ENCODE measurements at places on chromosomes 2 and 18.

GRCh38 chr2:215811409-215812345 is 201.7 kb downstream of the MREG start:
- DNase-seq = no peak

- DNase-seq = no peak
These were observed 9.5 kb upstream of the FAM110C start for GRCh38 chr2:55587-56448.

- DNase-seq = no peak
These were observed 818 bp upstream of the CCDC141 start for GRCh38 chr2:179050755-179051154.

DNA sequence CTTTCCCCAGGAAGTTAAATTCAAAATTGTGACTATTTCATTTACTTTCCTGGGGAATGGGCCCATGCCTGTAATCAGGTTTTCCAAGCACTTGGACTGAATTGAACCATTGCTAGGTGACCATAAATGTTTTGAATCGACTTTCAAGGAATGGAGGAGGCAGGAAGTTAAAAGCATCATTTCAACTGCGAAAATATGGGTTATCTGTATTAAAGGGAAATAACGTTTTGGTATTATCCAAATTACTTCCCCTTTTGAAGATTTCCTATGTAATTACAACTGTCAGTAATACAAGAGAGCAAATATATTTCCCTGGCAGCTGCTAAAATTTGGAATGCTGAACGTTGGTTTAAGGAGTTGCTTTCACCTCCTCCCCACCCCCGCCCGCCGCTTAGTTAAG is 19.0 kb downstream of the PNO1 start:
- no peak for DNase-seq

DNA sequence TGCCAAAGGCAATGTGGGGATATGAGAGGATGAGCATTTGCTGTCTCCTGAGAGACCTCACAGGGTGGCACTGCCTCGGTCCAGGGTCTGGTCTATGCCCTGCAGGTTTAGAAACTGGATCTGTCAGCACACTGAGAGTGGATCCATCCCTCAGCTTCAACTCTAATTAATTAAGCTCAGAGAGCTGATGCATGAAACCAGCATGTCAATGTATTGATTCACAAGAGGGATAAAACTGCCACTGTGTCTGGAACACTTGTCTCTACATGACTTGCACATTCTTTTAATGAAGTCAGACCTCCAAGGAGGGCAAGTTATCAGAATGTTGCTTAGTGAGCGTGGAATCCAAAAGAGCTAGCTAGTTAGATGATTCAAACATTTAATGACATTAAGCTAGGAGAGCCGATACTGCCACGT is 22.5 kb upstream of the POLE4 start:
- no peak for DNase-seq

- DNase-seq = no peak
These were observed 380.4 kb downstream of the CLIP4 start for GRCh38 chr2:29495536-29496060.

- no peak for DNase-seq
These were observed 89.5 kb downstream of the SOX11 start for GRCh38 chr2:5781679-5782078.

DNA sequence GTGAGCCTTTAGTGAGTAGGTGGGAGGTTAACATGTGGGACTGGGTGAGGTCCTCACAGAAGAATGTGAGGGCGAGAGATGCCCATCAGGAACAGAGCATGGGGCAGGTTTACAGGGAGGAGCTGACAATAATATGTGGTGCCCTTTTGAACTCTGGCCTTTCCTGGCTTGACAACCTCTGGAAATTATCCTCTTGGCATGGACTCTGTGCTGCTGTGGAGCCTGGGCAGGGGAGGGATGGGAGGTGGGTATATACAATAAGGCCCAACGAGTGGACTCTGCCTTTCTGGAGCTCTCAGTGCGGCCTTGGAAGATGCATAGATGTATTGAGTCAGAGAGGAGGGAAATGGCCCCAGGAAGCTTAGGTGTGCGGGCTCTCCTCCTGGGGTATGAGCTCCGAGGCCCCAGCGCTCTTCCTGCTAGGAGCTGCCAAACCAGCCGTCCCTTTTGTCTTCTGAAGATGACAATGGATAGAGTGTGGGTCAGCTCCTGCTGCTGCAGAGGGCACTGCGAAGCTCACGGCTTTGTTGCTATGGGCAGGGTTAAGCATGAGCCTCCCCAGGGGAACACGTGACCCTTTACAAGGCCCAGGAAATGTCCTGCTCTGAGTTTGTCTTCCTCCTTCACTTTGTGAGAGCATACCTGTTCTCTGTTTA is 8.7 kb upstream of the PSD4 start:
- no peak for DNase-seq

DNA sequence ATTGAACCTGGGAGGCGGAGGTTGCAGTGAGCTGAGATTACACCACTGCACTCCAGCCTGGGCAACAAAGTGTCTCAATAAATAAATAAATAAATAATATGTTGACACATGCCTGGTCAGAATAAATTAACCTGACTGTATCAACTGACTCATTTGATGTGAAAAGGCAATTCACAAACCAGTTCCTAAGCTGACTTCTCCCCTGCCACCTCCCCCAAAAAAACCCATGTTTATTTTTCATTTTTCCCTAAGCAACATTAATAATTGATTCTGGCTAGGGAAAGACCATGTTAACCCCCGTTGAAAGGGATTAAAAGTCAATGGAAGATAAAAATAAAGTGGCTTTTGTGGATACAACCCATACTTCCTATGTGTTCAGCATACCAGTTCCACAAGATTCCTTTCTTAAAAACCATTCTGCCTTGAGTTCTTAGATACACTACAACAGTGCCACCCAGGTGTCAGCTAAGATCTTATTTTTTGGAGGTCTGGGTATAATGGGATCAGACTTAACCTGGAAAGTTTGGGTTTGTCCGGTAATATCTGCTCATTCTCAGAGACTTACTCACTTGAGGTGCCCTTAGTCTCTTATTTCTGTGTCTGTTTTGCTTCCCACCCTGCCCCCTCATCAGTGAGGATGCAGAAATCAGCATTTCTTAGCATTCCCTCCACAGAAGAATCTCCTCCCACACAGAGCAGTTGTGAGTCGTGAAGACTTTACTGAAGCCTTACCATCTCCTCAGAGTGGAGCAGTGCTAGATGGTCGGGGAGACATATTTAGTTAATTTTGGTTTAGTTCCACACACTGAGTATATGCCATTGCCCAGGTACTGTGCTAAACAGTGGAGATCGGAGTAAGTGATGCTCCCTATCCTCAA is 10.1 kb upstream of the MCFD2 start:
- DNase-seq = no peak

DNA sequence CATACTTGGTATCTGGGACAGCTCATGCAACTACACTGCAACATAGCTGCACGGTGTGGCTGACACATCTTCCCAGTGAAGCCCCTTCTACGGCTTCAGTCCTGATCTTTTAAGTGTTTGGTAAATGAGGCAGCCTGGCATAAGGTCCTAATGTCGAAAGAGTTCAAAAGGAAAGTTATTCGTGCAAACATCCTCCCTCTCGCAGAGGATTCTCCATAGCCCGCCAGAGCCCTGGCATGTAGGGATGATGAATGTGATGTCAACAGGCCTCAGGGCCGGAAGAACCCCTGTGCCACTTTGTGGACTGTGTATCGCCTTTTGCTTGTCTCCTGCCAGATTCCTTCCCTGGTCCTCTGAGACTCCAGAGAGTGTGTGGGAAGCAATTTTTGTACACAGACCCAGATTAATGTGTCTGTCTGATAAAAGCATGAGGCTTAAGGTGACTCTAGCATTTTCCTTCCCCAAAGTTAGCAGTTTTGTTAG is 88.5 kb downstream of the SOCS6 start:
- DNase-seq = no peak

- no peak for DNase-seq
These were observed 3.7 kb downstream of the FAM98A start for GRCh38 chr2:33595385-33595784.

- DNase-seq = no peak
These were observed 12.0 kb upstream of the ZCCHC2 start for GRCh38 chr18:62510789-62511188.

DNA sequence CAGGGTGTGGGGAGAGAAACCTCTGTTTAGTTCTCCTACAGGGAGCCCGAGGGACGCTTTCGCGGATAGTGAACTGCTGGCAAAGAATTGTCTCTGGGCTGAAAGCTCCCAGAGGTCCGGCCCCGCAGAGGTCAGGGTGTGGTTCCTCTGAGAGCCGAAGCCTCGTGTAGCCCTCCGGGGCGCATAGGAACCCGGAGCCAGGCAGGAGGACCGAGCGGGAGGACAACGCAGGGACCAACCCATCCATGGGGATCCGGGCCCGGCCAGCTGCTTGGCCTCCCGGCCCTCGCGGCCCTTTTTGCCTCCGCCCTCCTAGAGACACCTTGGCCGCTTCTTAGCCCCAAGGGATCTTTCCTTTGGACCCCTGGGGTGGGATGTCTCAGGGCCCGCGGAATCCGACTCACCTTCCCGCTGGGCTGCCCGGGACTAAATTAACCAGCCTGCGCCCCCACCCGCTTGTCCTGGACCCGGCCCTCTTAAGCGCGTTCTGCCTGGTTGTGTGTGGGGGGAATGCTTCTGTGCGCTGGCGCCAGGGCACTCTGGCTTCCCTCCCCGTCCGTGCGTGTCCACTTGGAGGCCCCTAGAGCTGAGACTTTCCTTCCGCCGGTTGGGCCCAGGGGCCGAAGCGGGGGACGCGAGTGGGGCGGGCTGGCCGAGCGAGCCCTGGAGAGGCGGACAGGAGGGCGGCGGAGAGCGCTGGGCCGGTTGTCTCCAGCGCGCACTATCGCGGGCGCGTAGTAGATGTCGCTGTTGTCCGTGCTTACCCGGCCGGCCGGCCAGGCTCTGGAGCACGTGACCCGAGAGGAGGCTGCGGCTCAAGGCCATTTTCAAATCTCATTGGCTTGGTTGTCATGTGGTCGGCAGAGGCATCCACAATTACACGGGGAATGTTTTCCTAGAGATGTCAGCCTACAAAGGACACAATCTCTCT is at the start of gene HOXD10:
TSS of gene HOXD10 (plus strand) at position 896 of the 931 bp plus-strand sequence. CDS start 56 bp downstream, outside the sequence.
- DNase-seq = no peak

GRCh38 chr2:185284696-185285095 is 453.9 kb upstream of the FSIP2 start:
- no peak for DNase-seq

GRCh38 chr2:227783404-227784138 is 30.1 kb upstream of the CCL20 start:
- DNase-seq = no peak

DNA sequence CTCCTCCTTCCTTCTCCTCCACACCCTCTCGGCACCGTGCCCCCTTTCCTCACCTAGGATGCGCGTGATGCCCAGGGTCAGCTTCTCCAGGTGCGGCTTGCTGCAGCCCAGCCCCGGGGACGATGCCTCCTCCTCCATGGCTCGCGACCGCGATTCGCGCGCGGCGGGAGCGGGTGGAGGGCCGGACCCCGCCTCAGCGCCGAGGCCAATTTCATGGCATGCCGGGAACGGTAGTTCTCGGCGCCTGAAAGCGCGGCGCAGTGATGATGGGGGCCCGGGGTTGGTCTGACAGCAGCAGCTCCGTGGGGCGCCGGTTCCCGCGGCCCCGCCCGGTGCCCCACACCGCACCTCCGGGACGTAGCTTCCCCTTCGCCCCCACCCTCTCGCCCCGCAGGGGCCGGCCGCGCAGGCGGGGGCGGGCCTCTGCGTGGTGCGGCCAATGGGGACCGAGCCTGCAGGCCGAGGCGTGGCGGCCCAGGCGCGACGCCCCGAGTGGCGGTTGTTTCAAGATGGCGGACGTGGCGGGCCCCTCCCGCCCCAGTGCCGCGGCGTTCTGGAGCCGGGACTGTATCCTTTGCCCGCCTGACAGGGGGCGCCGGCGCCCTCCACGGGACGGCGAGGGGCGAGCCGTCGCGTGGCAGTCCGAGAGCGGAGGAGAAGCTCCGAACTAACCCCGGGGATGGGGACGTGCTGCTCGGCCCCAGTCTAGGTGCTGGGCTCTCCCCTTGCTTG is at the start of the genes KIAA1328 and TPGS2:
TSS of gene KIAA1328 (plus strand) at position 498 of the 732 bp plus-strand sequence. CDS start at position 510, 12 bp downstream.
TSS of gene TPGS2 (minus strand) at position 373 of the 732 bp plus-strand sequence. CDS start at position 138, 235 bp downstream.
- DNase-seq = peak; percentile 93

GRCh38 chr18:59352250-59352855 is 6.7 kb downstream of the LMAN1 start:
- peak; percentile 38 for DNase-seq

GRCh38 chr2:234289834-234290590 is 206.9 kb downstream of the ARL4C start:
- DNase-seq = no peak

DNA sequence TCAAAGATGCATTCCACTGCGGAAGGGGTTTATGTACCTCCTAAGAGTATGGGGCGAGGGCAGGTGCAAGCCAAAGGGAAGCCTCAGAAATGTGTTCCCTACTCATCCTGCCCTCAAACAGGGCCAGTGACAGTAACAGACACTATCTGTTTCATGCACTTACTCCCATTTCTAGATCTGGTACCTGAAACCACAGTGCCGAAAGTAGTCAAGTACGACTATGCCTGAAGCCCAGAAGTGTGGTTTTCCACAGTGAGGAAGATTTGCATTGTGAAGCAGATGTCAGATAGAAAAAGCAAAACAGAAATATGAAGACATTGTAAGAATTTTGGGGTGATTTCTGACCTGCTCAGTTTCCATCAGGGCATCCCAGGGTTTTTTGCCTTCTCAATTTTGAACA is 748.7 kb downstream of the RNF144A start:
- DNase-seq = no peak

- peak; percentile 18 for DNase-seq
These were observed 16.6 kb upstream of the E2F6 start for GRCh38 chr2:11482473-11483035.

GRCh38 chr2:210224591-210224940 is 681 bp downstream of the ACADL start:
- DNase-seq = no peak

DNA sequence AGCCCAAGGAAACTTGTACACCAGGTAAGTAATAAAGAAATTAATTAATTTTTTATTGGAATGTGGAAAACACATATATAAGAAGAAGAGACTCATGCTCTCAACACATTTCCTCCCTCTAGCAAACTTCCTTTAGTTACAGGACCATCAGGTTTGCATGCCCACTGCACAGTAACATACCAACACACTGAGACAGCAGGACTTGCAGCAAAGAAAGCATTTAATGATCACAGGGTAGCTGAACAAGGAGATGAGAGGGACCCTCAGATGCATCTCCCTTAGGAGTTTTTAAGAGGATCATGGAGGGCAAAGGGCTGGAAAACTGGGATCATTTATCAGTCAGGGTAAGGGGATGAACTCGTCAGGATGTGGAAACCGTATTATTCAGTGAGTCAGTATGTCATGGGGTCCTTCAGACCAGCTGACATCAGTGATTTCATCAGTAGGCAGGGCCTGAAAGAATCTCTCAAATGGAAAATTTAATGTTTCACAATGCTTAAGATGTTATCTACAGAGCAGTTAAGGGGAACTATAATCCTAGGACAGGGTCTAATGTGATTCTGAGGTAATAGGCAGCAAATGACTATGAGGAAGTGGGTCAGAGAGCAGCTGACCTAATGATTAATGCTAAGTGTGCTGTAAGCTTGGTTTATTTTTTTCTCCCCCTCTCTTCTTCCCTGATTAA is 193.8 kb upstream of the RND3 start:
- DNase-seq = no peak

DNA sequence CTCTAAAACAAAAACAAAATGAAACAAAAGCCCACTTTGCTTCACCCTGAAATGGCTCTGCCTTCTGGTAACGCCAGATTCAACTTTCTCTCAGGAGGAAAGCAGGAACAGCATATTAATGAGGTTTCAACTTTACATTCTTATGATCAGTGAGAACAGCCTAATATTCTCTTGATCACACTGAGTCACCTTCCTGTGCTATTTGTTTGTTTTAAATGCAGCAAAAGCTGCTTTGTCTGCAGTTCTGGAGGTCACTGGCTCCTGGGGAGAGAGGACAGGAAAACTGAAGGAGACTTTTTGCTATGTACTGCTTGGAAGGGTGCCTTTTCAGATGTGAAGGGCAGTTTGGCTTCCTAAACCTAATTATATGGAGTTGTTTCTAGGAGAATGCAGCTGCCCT is 48.1 kb downstream of the MAIP1 start:
- no peak for DNase-seq

GRCh38 chr2:186347472-186347871 is 138.6 kb upstream of the ZC3H15 start:
- DNase-seq = no peak

Data from head of caudate nucleus (tissue), 42 donors.